Eye (tissue), 1 donor: ENCODE measurements at places on chromosomes 12 and 14.

- DNase-seq: no peak
These were observed 87.1 kb upstream of the ATF7IP start for GRCh38 chr12:14278294-14278953.

DNA sequence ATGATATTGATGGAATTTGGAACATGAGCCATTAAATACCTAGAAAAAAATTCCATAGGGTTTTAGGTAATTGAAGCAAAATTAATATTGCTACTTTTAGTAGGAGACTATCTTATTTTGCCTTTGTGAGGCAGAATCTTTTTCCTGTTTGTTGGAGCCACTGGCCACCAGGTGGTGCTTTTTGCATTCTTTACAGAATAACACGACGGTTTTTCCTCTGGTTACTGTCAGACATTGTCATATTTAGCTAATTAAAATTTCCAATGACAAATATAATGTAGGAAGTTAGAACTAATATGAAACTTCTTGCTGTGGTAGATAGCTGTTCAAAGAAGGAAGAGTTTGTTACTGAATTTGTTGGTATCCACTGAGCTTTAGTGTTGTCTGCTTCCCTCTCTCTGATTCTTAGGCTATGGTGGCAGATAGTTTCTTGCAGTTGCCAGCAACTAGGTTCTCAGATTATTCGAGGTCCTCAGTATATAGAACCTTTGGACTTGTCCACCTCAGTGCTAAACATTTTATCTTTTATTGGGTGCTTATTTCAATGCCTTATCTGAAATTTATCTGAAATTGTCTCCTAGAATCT, 25.7 kb downstream of the RAB21 start:
- peak; percentile 80 for DNase-seq

DNA sequence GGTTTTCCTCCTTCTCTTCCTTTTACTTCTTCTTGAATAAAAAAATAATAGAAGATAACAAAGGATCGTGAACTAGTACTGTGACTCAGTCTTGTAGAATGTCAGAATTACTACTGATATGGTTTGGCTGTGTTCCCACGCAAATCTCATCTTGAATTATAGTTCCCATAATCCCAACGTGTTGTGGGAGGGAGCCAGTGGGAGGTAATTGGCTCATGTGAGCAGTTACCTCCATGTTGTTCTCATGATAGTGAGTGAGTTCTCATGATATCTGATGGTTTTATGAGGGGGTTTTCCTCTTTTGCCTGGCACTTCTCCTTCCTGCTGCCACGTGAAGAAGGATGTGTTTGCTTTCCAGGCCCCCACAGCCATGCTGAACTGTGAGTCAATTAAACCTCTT, 549.6 kb downstream of the DIO2 start:
- DNase-seq: no peak

DNA sequence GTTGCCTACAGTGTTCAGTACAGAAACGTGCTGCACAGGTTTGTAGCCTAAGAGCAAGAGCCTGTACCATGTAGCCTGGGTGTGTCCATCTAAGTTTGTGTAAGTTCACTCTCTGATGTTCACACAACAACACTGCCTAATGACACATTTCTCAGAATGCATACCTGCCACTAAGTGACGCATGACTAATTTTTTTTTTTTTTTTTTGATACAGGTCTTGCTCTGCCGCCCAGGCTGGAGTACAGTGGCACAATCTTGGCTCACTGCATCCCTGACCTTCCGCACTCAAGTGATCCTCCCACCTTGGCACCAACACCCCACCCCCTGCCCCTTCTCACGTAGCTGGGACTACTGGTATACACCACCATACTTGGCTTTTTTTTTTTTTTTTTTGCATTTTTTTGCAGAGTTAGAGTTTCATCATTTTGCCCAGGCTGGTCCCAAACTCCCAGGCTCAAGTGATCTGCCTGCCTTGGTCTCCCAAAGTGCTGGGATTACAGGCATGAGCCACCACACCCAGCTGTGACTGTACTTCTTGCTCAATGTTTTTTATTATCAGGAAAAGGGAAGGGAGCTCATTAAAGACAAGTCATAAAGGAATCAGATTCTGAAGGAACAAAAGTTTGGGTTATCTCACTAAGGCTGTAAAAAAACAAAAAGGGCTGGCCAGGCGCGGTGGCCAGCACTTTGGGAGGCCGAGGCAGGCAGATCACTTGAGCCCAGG, 10.0 kb upstream of the CDC42BPB start:
- no peak for DNase-seq

DNA sequence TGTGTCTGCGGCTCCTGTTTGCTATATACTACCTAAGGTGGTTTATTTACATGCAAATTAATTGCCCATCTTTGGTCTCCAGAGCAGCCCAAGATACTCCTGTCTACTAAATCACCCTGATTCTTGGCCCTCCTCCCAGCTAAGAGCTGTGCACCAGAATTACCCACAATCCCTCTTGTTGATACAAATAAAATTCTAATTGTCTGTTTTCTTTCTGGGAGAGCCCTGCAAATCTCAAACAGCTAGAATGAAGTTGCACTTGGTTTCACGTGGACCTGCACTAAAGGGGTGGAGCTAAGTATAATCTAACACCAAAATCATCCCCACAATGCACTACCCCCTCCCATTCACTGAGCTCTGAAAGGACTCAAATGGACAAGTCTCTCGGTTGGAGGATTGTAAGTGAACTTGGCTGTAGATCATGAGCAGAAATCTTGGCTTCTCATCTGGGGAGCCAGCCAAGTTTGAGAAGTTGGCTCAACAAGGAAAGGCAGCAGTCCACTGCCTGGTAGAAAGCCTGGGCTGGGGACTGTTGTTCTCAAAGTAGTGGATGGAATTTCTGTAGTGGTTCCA, 6.6 kb downstream of the MAX start:
- DNase-seq: peak; percentile 60
